Endothelial cell of umbilical vein (primary cell): ENCODE measurements at places on chromosomes 7 and 10. TPM values are rescaled to one million over a fixed set of nuclear protein-coding genes. Genes with fewer than 3 reads are reported as not detected.
A peak's percentile ranks its signal among the peaks of the same experiment; 100 is the strongest.

- H3K27me3 ChIP-seq = no peaks in the 10 kb centered on the region
- H3K36me3 ChIP-seq = peaks cover 36% of the 10 kb centered on the region
- peak; percentile 60 for DNase-seq
- H3K4me3 ChIP-seq = no peak overlapping the region
Measured at GRCh38 chr10:124992462-124993344, 50.8 kb downstream of the ZRANB1 start.

GRCh38 chr10:45034301-45034700 is 33.6 kb downstream of the ZNF22 start:
- peaks cover 2% of the 10 kb centered on the region for H3K27me3 ChIP-seq
- no peaks in the 10 kb centered on the region for H3K4me1 ChIP-seq
- no peak for DNase-seq
- no peak overlapping the region for H3K4me3 ChIP-seq
- no peaks in the 10 kb centered on the region for H3K36me3 ChIP-seq

- no peak overlapping the region for H3K4me3 ChIP-seq
- H3K36me3 ChIP-seq = no peaks in the 10 kb centered on the region
- no peaks in the 10 kb centered on the region for H3K4me1 ChIP-seq
- H3K27ac ChIP-seq = no peak overlapping the region
- DNase-seq = no peak
Measured at GRCh38 chr10:44781131-44781530, 130.0 kb upstream of the TMEM72 start.

ZSWIM8 gene
- total RNA-seq = 111 and 112 TPM in 2 replicates

GRCh38 chr10:82826132-82826531 is 951.1 kb downstream of the NRG3 start:
- no peaks in the 10 kb centered on the region for H3K27me3 ChIP-seq
- DNase-seq = no peak
- H3K36me3 ChIP-seq = no peaks in the 10 kb centered on the region

- no peaks in the 10 kb centered on the region for H3K4me1 ChIP-seq
- H3K27ac ChIP-seq = no peak overlapping the region
- no peaks in the 10 kb centered on the region for H3K36me3 ChIP-seq
- no peak overlapping the region for H3K4me3 ChIP-seq
Measured at GRCh38 chr10:1674501-1674900, 62.8 kb downstream of the ADARB2 start.

GRCh38 chr7:80207501-80207900 is 72.9 kb downstream of the GNAI1 start:
- no peaks in the 10 kb centered on the region for H3K36me3 ChIP-seq
- H3K4me3 ChIP-seq = no peak overlapping the region
- H3K27ac ChIP-seq = no peak overlapping the region

IPMK gene
- total RNA-seq = 8.1 and 8.2 TPM in 2 replicates

- DNase-seq = no peak
- H3K27ac ChIP-seq = no peak overlapping the region
- peaks cover 69% of the 10 kb centered on the region for H3K36me3 ChIP-seq
- no peaks in the 10 kb centered on the region for H3K4me1 ChIP-seq
- no peak overlapping the region for H3K4me3 ChIP-seq
Measured at GRCh38 chr7:151068069-151068773, 8.8 kb downstream of the SLC4A2 start.

- H3K4me3 ChIP-seq = no peak overlapping the region
- H3K36me3 ChIP-seq = no peaks in the 10 kb centered on the region
- H3K4me1 ChIP-seq = no peaks in the 10 kb centered on the region
- H3K27me3 ChIP-seq = no peaks in the 10 kb centered on the region
- DNase-seq = no peak
Measured at GRCh38 chr7:7653593-7654187, 13.1 kb downstream of the UMAD1 start.

GRCh38 chr7:99694201-99694911 is 14.6 kb upstream of the CYP3A5 start:
- peaks cover 3% of the 10 kb centered on the region for H3K4me1 ChIP-seq
- no peaks in the 10 kb centered on the region for H3K36me3 ChIP-seq
- no peak overlapping the region for H3K4me3 ChIP-seq
- peaks cover 11% of the 10 kb centered on the region for H3K27me3 ChIP-seq

GRCh38 chr7:117264716-117265115 is 58.1 kb downstream of the WNT2 start:
- no peak overlapping the region for H3K27ac ChIP-seq
- H3K4me1 ChIP-seq = peaks cover 6% of the 10 kb centered on the region
- no peak overlapping the region for H3K4me3 ChIP-seq
- H3K27me3 ChIP-seq = no peaks in the 10 kb centered on the region
- H3K36me3 ChIP-seq = no peaks in the 10 kb centered on the region

DNA sequence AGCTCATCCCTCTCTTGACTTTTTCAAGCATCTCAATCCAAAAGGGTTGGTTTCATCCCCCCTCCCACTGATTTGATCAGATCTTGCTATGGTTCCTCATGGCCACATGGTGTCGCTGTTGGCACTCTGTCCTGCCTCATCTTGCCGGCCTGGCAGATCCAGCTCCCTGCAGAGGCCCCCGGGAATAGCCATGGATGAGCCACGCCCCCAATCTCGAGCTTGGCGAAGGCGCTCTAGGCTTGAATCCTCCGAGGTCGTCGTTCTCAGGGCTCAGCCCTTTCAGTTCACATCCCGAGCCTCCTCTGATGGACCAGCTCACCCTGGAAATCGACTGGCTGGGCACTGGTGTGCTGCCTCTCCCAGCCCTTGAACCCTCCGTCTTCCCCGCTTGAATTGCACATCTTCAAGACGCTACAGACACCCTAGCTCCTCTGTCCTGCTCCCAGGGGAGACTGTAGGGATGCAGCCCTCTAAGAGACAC is 628.7 kb downstream of the TYW1 start:
- H3K27ac ChIP-seq = no peak overlapping the region
- H3K27me3 ChIP-seq = no peaks in the 10 kb centered on the region
- no peak overlapping the region for H3K4me3 ChIP-seq
- no peaks in the 10 kb centered on the region for H3K36me3 ChIP-seq
- no peak for DNase-seq
- H3K4me1 ChIP-seq = no peaks in the 10 kb centered on the region

ASB15 gene
- not detected in 2 replicates for total RNA-seq

DNA sequence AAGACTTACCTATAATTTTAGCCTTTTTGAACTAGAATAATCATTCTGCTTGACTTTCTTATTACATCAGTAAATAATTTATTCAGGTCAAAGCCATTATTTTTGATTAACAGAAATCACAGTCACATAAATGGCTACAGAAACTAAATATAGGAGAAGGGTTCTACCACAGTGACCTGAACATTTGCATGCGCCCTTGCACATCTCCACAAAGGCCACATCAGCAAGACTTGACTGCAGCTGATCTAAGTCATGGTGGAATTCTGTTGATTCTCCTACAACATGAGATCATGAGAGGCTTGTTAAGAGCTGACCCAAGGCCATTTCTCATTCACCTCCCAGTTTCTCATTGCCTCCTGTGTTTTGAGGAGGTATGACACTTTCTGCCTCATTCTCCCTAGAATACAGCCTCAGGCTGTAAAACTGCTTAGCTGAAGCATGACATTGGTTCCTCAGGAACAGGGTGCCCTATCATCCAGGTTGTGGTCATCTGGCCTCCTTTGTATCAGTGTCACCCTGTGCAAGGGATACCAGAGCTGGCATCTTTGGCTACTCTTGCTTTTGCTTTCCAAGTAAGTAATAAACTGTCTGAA is 6.7 kb upstream of the IMMP2L start:
- H3K4me3 ChIP-seq = no peak overlapping the region
- no peaks in the 10 kb centered on the region for H3K4me1 ChIP-seq
- H3K36me3 ChIP-seq = no peaks in the 10 kb centered on the region
- no peak overlapping the region for H3K27ac ChIP-seq
- no peaks in the 10 kb centered on the region for H3K27me3 ChIP-seq

DNA sequence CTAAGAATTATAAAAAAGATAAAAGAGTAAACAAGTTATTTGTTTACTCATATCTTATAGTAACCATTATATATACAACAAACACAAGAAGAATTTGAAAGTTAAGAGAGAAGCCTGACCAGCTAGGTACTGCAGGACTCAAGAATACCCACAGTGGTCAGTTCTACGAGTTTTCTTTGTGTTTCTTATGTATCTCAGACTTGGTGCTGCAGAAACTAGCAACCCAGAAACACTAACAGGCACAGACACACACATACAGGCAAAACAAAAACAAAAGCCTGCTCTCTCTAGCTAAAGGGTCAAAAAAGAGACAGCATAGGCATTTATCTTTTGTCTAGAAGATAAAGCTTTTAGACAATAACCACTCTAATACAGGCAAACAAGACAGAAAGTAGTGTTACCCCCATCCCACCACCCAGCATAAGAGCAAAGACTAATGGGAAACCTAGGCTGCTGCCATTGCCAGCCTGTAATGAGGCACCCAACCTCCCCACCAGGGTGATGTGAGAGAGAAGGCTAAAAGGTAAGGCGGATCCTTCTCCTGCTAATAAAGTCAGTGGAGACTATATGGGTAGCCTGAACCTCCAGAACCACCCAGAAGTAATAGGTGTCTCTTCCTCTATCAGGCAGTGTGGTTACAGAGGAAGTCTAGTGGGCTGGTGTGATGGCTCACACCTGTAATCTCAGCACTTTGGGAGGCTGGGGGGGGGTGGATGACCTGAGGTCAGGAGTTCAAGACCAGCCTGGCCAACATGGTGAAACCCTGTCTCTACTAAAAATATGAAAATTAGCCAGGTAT is 113.9 kb downstream of the DNAJC1 start:
- H3K36me3 ChIP-seq = no peaks in the 10 kb centered on the region
- H3K27me3 ChIP-seq = no peaks in the 10 kb centered on the region
- H3K4me3 ChIP-seq = no peak overlapping the region
- no peaks in the 10 kb centered on the region for H3K4me1 ChIP-seq
- H3K27ac ChIP-seq = no peak overlapping the region

- no peaks in the 10 kb centered on the region for H3K36me3 ChIP-seq
- H3K4me1 ChIP-seq = no peaks in the 10 kb centered on the region
- H3K27me3 ChIP-seq = peaks cover 32% of the 10 kb centered on the region
- no peak for DNase-seq
- H3K27ac ChIP-seq = no peak overlapping the region
Measured at GRCh38 chr10:114359041-114359952, 45.0 kb downstream of the AFAP1L2 start.

DNA sequence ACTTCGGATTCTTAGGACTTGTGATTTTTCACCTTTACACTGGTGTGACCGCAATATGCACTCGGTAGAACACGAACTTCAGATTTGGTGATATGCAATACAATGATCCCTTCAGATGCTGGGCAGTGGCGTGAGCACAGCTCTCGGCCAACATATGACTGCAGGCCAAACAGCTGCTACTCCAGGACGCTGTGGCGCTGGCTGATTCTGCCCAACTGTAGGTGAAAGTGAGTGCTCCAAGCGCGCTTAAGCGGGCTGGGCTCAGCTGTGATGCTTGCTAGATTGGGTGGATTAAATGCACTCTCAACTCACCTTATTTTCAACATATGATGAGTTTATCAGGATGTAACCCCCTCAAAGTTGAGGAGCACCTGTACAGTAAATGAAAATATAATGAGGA is 137.6 kb upstream of the RET start:
- no peaks in the 10 kb centered on the region for H3K36me3 ChIP-seq
- H3K4me1 ChIP-seq = no peaks in the 10 kb centered on the region
- no peaks in the 10 kb centered on the region for H3K27me3 ChIP-seq
- H3K27ac ChIP-seq = no peak overlapping the region
- no peak for DNase-seq
- H3K4me3 ChIP-seq = no peak overlapping the region

DNA sequence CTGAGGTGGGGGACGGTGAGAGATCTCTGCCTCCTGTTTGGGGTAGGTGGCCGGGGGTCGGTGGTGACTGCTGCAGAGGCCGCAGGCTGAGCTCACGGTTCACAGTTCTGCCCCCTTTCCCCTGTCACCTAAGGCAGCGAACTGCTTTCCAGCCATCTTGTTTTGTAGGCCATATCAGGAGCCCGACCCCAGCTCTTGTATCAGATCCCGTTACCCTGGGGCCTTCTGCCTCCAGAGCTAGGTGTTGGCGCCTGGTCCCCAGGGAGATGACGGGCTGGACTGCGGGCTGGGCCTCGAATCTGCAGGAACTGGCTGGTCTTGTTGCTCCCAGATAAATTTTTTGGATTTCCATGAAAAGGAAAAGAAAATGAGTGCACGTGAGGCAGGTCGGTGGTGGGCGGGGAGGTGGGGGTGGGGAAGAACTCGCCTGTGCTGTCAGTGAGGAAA is 183.0 kb downstream of the DNAJB6 start:
- DNase-seq = no peak
- no peaks in the 10 kb centered on the region for H3K36me3 ChIP-seq
- no peak overlapping the region for H3K27ac ChIP-seq
- no peak overlapping the region for H3K4me3 ChIP-seq

DNA sequence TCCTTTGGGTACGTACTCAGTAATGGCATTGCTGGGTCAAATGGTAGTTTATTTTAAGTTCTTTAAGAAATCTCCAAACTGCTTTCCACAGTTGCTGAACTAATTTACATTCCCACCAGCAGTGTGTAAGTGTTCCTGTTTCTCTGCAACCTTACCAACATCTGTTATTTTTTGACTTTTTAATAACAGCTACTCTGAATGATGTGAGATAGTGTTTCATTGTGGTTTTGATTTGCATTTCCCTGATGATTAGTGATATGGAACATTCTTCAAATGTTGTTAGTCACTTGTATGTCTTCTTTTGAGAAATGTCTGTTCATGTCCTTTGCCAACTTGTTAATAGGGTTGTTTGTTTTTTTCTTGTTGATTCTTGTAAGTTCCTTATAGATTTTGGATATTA is 558.9 kb downstream of the SH2D4B start:
- H3K36me3 ChIP-seq = no peaks in the 10 kb centered on the region
- no peaks in the 10 kb centered on the region for H3K27me3 ChIP-seq
- no peaks in the 10 kb centered on the region for H3K4me1 ChIP-seq
- no peak overlapping the region for H3K27ac ChIP-seq

DNA sequence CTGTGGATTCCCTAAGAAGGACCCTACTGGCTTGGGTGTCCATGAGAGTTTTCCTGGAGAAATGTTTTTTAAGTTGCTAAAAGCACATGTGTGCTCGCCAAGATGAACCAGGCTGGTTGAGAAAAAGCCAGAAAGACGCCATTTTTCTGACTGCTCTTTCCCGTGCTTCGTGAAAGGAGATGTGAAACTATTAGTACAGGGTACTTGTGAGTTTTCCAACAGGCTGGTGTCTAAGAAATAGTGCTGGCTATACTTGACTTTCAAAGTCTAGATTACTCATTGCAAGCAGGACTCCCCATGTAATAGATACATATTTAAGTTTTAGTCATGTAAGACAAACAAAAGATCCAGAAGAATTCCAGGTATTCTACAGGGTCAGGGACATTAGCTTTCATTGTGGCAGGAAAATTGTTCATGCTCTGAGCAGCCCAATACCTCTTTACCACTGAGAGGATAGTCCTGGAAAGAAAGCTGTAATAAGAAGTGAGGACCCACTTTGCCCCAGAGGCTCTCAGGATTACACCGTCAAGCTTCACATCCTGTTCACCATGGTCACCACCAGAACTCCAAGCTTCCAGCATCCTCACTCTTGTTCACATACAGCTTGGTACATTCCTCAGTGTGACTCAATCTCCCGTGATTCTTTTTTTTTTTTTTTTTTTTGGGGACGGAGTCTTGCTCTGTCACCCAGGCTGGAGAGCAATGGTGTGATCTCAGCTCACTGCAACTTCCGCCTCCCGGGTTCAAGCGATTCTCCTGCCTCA is 43.8 kb upstream of the ICA1 start:
- H3K27me3 ChIP-seq = no peaks in the 10 kb centered on the region
- H3K4me1 ChIP-seq = no peaks in the 10 kb centered on the region
- H3K4me3 ChIP-seq = no peak overlapping the region
- DNase-seq = no peak
- H3K36me3 ChIP-seq = no peaks in the 10 kb centered on the region
